ENCODE measurements at places on chromosomes 1 and 21.

DNA sequence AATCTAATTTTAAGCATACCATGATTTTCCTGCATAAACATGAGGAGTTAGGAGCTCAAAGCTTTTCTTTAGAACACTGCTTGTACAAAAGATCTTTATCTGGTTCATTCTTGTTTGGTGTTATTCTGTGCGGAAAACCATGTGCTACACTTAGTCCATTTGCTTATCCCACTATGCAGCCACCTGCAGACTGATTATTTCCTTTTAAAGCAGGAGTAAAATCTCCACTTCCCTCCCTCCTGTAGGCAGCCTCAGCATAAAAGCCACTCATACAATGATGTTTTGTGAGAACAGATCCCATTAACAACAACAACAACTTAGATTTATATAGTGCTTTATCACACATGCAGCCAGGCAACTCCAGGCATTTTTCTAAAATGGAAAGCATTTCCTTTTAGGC, 355.3 kb upstream of the NEGR1 start:
- no peak for DNase-seq

DNA sequence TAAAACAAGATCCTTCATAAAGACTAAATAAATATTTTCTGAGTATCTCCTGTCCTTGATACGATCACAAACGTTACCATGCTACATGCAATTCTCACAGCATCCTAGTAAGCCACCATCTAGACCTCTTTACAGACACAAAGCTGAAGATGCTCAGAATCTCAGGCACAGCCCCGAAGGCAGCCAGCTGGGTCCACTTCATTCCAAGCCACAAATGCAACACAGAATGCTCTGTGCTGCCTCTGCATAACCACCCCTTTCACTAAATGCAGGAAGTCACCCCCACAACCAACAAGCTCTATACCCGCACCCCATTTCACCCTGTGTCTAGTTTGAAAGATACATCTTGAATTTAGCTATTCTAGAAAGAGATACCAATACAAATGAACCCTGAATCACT, 12.9 kb downstream of the RCAN1 start:
- DNase-seq, result no peak

DNA sequence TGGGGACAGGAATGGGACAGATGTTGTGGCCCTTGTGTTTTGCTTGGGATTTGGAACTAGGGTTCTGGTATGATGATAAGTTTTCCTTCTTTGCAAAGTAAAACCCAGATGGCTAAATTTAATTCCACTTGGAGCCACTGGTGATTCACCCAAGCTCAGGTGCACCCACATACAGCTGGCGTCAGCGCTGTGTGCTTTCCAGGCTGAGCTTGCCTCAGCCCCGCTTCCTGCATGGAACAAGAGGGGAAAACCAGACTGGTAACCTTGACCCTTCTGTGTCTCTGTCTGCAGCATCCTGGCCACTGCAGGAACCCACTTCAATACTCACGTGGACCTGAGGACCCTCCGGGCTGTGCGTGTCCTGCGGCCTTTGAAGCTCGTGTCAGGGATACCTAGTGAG, 94.2 kb downstream of the CACNA1E start:
- no peak for DNase-seq

- DNase-seq, result no peak
These were observed 110.1 kb downstream of the ZNF326 start for GRCh38 chr1:90104941-90105538.

DNA sequence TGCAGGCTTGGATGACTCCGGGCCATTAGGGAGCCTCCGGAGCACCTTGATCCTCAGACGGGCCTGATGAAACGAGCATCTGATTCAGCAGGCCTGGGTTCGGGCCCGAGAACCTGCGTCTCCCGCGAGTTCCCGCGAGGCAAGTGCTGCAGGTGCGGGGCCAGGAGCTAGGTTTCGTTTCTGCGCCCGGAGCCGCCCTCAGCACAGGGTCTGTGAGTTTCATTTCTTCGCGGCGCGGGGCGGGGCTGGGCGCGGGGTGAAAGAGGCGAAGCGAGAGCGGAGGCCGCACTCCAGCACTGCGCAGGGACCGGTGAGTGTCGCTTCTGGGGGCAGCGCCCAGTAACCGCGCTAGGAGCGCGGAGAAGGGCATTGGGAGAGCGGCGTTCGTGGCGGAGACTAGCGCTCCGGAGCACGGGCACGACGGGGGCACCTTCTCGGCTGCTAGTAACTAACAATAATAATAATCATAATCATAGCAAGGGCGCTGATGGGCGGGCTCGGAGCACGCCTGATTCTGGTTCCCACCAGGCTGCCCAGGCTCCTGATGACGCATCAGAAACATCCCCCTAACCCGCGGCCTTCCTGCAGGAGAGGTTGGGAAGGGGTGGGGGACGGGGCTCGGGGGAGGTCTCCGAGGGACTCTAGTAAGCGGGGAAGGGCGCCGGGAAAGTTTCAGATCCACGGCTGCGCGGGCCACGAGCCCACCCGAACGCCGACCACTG, at the start of gene MX1:
Gene MX1 (plus strand): TSS at position 286 of the 722 bp plus-strand sequence. CDS start 5,832 bp downstream, outside the sequence.
- peak; percentile 30 for DNase-seq

- peak; percentile 86 for DNase-seq
These were observed 29.0 kb downstream of the DHCR24 start for GRCh38 chr1:54857746-54858561.

DNA sequence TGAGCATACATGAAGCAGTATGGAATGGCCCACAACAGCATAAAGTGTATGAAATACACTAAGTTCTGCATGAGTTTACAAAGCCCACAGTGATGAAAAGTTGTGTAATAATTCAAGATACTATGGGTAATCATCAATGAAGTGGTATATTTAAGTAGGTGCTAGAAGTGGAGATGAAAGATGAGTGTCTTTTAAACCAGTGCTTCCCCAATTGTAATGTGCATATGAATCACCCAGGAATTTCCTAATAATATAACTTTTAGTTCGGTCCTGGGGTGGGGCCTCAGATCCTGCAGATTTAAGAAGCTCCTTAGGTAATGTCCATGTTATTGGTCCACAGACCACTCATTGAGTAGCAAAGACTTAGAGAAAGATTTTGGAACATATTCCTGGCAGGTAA, 184.9 kb downstream of the DUSP10 start:
- DNase-seq, result peak; percentile 14

GRCh38 chr1:2446394-2446793, 29.7 kb upstream of the PLCH2 start:
- no peak for DNase-seq

DNA sequence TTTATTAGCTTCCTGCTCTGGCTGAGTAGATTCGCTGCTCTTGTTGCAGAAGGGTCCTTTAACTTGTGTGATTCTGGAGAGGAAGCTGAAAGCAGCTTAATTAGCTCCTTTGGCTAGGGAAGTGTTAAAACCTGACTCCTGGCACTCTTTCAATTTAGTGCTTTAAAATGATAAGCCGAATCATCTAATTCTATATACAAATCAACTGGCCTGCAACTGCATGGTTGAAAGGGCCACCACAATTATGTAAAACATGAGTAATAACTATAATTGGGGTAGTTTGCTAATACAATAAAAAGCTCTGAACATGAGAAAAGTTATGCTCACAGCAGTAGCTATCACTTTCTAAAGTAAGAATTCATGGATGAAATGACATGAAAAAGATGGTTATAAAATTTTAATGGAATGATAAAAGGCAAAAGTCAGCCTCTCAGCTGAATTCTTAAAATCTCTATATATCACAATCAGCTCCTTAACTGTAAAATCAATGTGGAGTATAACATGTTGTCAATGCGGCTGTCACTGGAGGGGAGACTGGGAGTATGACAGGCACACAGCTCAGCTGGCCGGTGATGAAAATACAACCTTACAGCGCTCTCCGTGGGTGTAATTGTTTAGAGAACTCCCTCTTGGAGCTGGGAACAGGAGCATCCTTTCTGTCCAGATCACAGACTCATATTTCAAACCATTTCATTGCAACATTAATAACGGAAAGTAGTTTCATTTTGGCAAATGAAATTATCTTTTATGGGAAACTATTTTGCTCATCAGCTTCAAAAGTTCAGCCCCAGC, 324.4 kb downstream of the KCTD3 start:
- peak; percentile 36 for DNase-seq

GRCh38 chr1:51222136-51222787, 13.8 kb upstream of the RNF11 start:
- no peak for DNase-seq

DNA sequence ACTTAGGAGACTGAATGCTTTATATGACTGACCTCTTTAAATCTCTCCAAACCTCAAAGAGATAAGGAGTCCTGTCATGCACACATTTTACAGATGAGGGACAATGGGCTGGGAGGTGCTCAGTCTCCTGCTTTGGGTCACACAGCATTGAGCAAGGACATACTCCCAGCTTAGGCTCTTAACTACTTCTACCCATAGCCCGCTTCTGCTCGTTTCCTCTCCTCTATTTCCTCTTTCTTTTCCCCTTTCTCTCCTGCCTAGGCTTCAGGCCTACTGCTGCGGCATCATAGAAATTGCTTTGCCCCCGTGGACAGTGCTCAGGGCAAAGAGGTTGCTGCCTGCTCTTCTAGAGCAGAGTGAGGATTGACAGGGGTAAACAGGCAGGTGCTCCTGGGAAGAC, 12.4 kb upstream of the ZNF691 start:
- DNase-seq, result no peak

- DNase-seq, result no peak
These were observed 40.3 kb upstream of the MYOCOS start for GRCh38 chr1:171581766-171582165.

- DNase-seq, result peak; percentile 68
These were observed 52.9 kb downstream of the MRPS6 start for GRCh38 chr21:34126269-34126668.

DNA sequence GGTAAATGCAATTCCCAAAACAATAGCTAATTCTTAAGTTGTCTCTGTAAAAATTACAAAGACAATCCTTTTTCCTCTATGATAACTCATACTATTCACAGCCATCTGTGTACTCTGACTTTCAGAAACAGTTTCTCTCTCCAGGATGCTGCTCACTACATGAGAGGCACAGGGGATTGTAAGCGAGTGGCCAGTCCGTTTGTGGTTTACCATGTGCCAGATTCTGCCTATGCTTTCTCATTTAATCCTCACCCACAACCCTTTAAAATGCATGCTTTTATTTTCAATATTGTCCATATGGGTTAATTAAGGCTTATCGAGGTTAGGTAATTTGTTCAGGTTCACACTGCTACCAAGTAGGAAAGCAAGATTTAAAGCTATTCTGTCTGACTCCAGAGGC, 23.0 kb downstream of the RGS1 start:
- no peak for DNase-seq

DNA sequence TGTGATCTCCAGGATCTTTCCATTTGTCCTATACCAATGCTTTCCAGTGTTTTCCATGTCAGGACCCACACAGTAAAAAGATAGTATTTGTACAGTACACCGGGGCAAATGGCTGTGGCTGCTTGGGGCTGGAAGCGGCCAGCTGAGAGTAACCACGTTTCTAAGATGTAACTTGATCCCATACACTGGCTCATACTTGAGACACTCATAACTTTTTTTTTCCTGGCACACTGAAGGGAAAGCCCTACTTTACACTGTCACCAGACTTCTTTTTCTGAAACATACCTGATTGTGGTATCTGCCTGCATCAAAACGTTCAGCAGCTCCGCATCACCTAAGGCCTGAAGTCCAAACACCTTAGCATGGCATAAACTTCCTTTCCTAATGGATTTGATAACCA, 21.6 kb downstream of the VPS13D start:
- DNase-seq, result peak; percentile 43

DNA sequence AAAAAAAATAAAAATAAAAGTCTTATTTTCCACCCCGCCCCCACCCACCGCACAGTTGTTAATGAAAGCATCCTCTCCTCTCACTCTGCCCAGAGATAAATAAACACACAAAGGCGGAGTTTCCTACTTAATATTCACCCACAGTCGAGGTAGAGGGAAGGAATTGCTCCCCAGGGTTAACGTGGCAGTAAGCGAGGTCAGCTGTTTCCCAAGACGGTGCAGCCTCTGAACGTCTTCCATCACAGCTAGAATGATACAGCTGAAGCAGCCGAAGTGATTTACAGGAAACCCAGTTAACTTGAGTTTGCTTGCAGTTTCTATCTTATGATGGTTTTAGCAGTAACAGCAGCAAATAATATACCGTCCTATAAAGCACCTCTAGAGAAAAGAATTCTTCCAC, 283.9 kb downstream of the PBX1 start:
- DNase-seq, result peak; percentile 12

DNA sequence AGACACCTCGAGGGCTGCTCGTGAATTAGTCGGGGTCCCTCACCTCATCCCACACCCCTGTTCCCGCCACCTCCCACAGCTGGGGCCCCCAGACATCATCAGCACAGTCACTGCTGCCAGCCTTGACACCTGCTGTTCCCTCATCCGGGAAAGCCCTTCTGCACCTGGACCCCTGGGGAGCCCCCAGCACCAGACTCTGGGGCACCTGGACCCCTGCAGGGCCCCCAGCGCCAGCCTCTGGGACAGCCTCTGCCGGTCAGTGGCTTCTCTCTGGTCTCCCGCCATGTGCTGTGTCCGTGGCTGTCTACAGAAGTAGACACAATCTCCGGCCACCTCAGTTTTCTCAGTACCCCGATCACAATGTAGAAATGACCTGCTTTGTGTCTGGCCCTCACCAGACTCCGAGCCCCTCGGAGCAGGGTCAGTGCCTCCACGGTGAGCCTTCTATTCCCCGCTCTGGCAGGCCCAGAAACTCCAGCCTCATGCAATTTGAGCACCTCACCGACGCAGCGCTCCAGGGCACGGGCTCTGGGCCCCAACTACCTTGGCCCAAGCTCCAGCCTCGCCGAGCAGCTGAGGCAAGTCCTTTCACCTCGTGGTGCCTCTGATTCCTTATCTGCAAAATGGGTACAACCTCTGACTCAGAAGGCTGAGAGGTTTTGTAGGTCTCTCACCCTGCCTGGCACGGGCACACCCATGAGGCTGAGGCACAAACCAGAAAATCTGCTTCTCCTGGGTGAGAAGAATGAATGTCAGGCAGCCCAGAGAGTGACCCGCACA, 84.7 kb downstream of the RIPK4 start:
- DNase-seq, result no peak

DNA sequence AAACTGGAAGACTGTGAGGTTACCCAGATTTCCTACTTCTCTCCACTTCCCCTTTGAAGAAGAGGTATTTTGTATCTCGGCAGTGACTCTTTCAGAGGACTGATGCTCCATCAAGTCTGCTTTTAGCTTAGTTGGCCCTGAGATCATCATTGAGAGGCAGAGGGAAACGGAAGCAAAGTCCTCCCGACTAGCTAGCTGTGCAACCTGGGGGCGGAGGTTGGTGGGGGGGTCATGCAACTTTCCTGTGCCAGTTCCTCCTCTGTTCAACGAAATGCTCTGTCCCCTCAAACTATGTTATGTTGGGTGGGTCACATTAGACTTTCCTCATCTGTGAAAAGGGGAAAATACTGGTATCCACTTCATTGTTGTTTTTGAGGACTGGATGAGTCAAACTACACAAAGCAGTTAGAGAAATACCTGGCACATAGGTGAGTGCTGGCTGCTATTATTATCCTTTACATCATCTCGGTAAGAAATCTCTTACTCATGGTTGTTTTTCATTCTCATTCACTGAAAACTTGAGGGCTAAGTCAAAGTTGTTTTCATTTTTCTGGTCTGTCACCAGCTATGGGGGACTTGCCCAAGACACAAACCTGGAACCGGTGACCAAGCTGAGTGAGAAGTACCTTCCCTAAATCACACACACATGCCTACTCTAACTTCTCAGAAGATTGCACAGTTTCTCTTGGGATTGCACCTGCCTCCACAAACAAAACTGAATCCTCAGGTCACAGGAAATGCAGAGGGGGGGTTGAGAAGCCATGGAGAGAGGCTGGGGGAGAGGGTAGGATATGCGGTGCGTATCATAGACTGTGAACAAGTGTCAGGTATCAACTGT, 83.3 kb downstream of the ABCA4 start:
- no peak for DNase-seq
